Stimulated activated CD4-positive, alpha-beta T cell treated with anti-CD3 and anti-CD28 coated beads, Interleukin-15, amount 100 ng/mL, for 24 hours (primary cell): ENCODE measurements at places on chromosomes 13 and 19.

DNA sequence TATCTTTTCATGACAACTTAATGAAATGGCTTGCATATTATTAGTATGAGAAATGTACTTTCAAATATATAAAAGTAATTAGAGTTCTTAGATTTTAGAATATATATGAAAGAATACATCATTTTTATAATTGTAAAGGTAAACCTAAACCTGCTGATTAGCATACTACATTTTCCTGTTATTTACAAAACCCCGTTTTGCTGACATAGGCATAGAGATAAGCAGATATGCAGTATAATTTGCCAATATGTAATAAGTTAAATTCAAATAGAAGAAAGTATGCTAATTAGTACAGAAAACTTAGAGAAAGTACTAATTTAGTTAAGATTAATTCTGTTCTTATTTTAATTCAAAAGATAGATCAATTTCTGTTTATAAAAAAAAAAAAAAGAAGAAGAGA, 21.5 kb downstream of the MAB21L1 start:
- no peak for DNase-seq

DNA sequence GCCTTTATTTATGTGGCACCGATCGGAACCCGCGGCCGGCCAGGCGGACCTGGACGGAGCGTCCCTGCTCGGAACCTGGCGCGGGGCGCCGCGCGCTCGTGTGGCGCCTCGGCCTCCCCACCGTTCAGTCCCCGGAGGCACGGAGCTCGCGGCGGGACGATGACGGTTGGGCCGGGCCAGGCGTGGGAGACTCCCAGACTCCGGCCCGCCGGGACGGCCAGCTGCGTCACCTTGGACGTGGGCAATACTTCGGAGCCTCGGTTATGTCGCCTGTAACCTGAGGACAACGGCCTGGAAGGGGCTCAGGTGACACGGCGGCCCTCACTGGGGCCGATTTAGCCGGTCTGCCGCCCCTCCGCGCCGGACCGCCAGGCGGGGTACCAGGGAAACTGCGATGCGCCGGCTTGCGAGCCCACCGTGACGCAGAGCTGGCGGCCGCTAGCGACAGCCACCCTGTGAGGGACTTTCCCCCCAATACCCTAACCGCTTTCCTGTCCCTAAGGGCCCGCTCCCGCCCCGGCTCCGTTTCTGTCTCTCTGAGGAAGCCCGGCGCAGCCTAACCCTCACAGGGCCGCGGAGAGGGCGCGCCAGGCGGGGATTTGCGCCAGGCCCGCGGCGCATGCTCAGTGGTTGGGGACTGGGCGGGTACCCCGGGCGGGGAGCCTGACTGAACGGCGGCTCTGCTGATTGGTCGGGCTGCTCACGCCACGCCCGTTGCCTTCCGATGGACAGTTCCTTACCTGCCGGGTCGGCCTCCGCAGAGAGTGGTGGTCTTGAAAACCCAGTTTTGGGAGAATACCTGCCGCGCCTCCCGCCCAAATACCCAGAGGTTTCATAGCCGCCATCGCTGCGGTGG, 109.5 kb upstream of the DOCK9 start:
- peak; percentile 96 for DNase-seq

- DNase-seq: no peak
Observed at GRCh38 chr19:34428549-34429285, 536 bp downstream of the UBA2 start.

DNA sequence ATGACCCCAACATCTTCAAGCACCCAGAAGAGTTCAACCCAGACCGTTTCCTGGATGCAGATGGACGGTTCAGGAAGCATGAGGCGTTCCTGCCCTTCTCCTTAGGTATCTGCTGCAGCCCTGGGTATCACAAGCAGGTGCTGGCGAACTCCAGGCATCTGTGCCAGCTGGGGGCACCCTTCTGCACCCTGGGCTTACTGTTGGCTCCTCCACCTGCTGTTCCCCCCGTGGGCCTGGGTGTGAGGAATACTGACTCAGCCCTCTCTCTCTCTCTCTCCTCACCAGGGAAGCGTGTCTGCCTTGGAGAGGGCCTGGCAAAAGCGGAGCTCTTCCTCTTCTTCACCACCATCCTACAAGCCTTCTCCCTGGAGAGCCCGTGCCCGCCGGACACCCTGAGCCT, 13.0 kb downstream of the CYP2S1 start:
- no peak for DNase-seq

DNA sequence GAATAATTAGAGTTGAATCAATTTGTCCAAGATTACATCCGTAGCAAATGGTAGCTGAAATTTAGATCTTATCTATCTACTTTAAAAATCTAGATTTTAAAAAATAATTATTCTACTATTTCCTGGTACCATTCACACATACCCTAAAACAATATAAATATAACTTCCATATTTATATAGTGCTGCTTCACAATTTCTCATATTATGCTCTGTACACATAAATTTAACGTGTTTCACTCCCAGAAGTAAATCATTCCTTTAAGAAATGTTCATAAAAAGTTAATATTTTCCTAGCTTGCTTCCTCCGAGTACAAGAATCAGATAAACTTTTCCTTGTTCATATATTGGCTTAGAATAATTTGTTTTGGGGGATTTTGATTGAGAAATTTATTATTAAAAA, 857.0 kb upstream of the SPRY2 start:
- DNase-seq: no peak

- no peak for DNase-seq
Observed at GRCh38 chr13:27149702-27150101, 21.9 kb downstream of the USP12 start.

- no peak for DNase-seq
Observed at GRCh38 chr19:364496-365287, 20.1 kb upstream of the MIER2 start.

GRCh38 chr13:71054358-71054757, 812.6 kb downstream of the DACH1 start:
- no peak for DNase-seq

GRCh38 chr13:22074403-22074802, 403.5 kb downstream of the FGF9 start:
- no peak for DNase-seq
